Sciatic nerve (tissue), 2 donors: ENCODE measurements at places on chromosomes 1 and 21. TPM values are rescaled to one million over a fixed set of nuclear protein-coding genes. Genes with fewer than 3 reads are reported as not detected.

The E2F2 gene
- total RNA-seq = 2.1 TPM

- DNase-seq = no peak
Observed at GRCh38 chr1:211653293-211653692, 22.1 kb downstream of the NEK2 start.

The ALG14 gene
- total RNA-seq = 5.6 TPM

- no peak for DNase-seq
Observed at GRCh38 chr1:231862611-231863010, 236.0 kb downstream of the DISC1 start.

DNA sequence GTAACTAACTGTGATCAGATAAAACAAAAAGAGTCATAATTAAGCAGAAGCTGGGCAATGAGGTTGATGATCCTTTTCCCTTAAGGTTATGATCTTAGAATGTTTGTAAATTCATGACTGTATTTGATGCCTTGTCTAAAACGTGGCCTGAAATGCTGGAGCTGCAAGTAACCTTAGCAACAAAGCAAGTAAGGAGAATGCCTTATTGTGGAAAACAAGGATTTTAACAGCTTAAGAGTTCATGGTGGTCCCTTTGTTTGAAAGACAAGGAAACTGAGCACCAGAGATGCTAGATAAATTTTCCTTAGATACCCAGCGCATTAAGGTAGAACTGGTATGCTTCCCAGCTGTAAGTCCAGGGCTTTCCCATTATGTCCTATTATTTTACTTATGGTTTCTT is 25.7 kb upstream of the XPR1 start:
- no peak for DNase-seq

DNA sequence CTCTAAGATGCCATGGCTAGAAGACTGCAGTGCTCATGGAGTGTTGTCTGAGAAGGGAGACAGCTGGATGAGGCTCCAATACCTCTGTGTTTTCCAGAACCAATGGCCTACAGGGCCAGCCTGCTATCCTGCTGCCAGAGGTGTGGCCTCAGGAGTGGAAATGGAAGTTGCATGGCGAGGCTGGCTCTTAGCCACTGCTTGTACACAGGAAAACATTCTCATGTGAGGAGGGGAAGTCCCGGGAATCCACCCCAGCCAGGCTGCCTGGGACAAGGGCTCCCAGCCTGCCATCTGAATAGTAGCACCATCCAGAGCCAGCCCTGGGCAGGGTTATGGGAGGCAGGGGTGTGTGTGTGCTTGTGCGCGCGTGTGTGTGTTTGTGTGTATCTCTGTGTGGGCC is 56.5 kb downstream of the SDC3 start:
- DNase-seq = peak; percentile 73

The IL19 gene
- total RNA-seq = not detected

The BRDT gene
- not detected for total RNA-seq

DNA sequence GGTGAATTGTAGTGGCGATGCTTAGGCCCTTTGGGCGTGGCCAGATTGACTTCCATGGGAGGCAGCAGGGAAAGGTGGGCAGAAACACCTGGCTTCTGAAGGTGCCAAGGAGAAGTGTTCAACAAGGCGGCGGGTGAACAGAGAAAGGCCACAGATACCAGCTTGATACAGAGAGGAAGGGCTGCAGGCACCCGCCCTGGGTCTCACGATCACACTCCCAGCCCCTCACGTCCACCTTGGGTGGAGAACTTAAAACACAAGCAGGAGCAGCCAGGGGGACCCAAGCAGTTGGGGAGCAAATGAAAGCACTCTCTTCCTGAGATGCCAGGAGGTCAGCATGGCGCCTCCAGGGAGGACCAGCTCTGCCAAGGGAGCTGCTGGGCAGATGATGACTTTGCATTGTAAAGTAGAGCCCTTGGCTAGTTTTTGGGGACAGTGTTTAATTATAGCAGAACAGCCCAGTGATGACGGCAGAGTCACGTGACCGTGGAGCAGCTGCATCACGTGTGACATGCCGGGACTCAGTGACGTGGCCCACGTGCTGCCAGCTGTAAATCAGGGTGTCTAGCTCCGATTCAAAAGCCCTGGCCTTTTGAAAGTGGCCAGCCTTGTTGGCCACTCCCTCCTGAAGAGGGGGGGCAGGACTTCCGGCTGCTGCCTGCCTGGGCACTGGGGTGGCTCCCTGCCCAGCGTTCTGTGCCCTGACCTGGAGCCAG is 19.0 kb downstream of the SLC37A1 start:
- peak; percentile 81 for DNase-seq

The CFAP107 gene
- not detected for total RNA-seq

DNA sequence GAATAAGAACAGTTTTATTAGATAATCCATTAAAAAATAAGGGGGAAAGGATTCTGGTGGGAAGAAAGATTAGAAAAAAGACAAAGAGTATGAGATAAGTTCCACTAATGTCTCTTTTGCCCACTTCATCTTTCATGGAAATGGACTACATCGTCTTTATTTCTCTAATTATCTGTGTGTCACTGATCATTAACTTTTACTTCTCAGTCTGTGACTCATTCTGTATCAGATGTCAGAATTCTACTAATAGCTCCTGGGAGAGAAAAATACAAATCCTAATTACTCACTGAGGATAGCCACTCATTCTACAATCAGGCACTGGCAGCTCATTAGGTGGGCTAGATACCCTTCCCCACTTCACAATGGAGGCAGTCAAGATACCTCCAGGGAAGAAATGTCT is 41.7 kb downstream of the ILDR2 start:
- no peak for DNase-seq

The SOAT1 gene
- 31.3 TPM for total RNA-seq

DNA sequence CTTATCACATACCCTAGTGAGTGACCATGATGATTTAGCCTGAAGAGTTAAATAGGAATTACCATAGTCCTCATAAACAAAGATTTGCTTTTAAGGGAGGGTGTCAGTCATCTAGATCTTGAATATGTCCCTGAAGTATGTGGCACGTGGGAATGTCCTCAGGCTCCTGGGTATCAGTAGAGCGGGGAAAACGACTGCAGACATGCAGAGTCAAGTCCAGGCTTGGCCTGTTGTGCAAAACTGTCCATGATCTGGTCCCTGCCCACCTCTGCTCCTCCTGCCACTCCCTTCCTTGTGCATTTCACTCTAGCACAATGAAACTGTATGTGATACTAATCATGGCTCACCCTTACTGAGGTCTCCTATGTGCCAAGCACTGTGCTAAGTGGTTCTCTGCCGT is 12.9 kb downstream of the MOV10 start:
- no peak for DNase-seq
